ENCODE measurements at places on chromosomes 4 and X.

GRCh38 chrX:3728454-3728853 is 15.0 kb upstream of the PRKX start:
- DNase-seq, result no peak

- DNase-seq, result no peak
Observed at GRCh38 chrX:39431893-39432292, 630.6 kb downstream of the MID1IP1 start.

DNA sequence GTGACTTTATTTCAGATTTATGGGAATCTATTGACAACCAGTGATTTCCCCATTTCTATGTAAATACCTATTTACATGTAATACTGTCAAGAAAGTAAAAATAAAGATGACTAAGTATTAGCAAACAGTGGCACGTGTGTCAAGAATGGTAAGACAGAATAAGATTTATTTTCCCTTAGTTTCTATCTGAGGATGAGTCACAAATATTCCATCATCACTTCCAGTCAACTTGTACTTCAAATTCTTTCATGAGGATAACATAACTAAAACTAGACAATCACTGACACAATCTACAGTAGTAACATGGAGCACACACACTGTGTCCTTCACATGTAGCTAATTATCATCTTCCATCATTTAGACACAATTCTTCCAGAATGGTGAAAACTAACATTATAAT is 625.3 kb upstream of the PCDH7 start:
- no peak for DNase-seq

GRCh38 chrX:9282325-9282724 is 182.5 kb upstream of the TBL1X start:
- no peak for DNase-seq

DNA sequence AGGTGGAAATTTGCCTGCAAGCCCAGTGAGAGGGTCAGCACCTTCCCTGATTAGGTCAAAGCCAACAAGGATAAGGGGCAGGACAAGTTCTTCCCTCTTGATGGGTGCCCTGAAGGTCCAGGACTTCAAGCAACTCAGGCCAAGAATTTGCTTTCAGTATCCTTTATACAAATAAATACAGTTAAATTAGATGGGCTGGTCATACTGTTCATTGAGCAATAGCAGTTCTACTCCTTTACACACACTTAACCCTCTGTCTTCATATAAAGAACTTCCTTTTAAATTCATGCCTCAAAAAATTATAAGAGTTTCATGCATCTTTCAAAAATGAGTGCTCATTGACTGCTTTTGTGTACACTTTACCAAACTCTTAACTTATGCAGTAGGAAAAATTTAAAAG is 392.0 kb downstream of the SPRY1 start:
- no peak for DNase-seq

DNA sequence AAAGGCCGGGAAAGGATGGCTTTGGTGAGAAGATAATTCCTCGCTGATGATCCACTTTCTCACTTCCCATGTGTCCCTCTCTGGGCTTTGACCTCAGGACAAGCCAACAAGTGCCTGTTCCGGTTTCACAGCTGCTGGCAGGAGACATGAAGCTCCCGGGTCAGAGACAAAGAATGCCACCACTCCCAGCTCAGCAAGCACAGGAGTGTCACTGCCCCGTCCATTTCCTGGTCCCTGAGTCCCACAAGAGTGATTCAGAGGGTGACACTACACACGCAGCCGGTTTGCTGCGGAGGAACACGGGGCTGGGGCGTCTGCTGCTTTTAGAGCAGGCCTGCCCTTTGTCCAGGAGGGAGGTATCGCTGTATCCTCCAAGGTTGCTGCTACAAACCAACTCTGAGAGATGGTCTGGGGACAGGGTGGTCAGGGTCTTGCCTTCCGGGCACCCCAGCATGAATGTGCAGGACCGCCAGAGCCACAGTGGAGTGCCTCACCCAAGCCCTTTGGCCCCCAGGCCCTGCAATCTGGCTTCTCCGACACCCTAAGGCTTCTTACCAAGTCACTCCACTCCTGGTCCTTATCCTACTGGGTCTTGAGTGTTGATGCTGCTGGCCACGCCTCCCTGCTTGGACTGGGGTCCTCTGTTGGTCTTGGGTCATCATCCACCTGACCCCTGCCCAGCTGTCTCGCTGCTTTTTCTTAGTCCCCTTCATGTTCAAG is 49.5 kb downstream of the CPZ start:
- DNase-seq, result no peak

DNA sequence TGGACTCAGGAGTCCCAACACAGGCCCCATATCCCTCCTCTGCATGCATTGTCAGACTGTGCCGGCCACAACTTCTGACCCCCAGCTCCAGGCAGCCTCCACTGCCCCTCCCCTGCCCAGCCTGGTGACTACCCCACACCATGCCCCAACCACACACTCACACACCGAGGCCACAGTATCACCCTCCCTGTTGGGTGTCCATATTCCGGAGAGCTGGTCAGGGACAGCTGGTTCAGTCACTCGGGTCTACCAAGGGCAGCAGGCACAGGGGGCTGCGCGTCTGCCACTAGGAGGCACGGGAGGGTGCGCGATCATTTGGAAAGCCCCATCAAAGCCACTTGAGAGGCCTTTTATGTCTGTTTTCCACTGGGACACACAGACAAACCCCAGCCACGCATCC is 26.3 kb downstream of the CCNQ start:
- DNase-seq, result no peak

GRCh38 chrX:117522725-117523700 is 593.6 kb downstream of the KLHL13 start:
- DNase-seq, result no peak

DNA sequence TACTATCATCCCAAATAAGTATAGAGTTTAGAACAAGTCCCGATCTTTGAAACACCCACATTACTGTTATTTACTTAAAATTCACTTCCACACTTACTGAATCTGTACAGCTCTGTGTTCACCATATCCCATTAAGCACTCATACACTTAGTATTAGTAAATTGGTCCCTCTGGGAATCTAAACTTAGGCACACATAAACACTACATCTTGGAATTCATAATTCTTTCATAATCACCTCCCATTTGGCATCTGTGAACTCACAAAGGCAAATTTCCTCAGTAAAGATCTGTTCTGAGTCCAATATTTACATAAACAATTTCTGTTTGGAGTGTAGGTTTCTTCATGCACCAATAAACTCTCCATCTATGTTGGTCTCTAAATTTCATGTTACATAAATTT is 52.6 kb upstream of the PPARGC1A start:
- DNase-seq, result no peak

DNA sequence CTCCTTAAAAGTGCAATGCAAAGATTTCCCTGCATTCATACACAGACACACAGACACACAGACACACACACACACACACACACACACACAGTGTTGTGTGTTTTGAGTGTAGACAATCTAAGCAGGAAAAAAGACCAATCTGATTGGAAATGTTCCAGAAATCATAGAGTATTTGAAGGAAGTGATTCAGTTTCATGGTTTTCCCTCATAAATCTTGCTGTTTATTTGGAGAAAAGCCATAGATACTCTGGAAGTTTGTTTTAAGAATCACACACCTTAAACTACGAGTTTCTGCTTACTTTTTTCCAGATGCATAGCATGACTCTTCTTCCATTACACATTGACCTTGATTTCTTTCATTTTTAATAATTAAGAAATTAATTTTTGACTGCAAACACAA is 298.5 kb upstream of the BMP3 start:
- DNase-seq, result no peak

GRCh38 chr4:47469951-47470350 is 6.4 kb upstream of the COMMD8 start:
- DNase-seq, result no peak

- DNase-seq, result no peak
Observed at GRCh38 chr4:93540562-93540961, 288.0 kb upstream of the ATOH1 start.

DNA sequence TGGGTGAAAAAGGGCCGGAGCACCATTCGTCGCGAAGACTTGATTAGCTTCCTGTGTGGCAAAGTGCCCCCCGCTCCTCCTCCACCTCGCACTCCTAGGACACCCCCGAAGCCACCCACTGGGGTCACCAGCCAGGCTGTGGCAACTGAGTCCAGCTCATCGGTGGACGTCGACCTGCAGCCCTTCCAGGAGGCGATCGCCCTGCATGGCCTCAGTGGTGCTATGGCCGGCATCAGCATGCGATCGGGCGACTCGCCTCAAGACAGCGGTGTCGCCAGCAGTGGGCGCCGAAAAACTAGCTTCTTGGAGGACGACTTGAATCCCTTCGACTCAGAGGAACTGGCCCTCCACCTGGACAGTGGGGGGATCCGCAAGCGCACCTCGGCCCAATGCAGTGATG is 126.8 kb upstream of the CXorf66 start:
- DNase-seq, result no peak

- no peak for DNase-seq
Observed at GRCh38 chr4:576991-577498, 950 bp upstream of the TMEM271 start.

- no peak for DNase-seq
Observed at GRCh38 chr4:170729897-170730296, 640.1 kb upstream of the AADAT start.

DNA sequence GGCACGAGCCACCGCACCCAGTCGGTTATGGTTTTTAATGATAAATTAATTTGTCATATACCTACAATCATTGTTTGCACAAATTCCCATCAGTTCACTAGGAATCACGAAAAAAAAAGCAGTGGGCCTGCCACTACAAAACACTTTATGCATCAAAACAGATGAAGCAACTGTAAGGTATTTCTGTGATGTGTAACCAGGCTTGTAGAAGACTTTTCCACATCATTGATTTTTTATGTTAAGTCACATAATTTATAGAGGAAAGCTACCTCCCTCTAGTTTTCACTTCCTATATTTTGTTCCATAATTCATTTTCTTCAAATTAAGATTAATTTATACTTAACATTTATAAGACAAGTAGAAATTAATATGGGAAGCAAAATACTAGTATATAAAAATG is 6.7 kb upstream of the FAM200B start:
- no peak for DNase-seq

DNA sequence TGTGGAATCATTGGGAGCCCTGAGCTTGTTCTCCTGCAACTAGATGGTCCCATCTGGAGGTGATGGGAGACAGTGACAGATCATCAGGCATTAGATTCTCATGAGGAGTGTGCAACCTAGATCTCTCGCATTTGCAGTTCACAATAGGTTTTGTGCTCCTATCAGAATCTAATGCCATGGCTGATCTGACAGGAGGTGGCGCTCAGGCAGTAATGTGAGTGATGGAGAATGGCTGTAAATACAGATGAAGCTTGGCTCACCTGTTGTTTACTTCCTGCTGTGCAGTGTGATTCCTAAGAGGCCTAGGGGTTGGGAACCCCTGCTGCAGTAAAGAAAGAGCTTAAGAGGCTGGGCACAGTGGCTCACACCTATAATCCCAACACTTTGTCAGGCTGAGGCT is 42.2 kb upstream of the PUDP start:
- no peak for DNase-seq

DNA sequence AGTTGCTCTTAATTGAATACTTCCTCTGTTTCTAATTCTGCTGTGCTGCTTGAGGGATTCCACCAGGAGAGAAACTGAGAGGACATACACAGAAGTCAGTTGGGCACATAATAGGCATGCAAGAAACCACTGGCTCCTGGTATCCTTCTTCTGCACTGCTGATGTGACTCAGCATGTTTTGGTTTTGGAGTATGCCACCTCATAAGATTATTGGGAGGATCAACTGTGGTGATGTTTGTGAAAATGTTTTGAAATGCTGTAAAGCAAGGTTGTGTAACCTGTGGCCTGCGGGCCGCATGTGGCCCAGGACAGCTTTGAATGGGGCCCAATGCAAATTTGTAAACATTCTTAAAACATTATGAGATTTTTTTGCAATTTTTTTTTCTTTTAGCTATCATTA is 119.6 kb downstream of the GATB start:
- DNase-seq, result no peak

DNA sequence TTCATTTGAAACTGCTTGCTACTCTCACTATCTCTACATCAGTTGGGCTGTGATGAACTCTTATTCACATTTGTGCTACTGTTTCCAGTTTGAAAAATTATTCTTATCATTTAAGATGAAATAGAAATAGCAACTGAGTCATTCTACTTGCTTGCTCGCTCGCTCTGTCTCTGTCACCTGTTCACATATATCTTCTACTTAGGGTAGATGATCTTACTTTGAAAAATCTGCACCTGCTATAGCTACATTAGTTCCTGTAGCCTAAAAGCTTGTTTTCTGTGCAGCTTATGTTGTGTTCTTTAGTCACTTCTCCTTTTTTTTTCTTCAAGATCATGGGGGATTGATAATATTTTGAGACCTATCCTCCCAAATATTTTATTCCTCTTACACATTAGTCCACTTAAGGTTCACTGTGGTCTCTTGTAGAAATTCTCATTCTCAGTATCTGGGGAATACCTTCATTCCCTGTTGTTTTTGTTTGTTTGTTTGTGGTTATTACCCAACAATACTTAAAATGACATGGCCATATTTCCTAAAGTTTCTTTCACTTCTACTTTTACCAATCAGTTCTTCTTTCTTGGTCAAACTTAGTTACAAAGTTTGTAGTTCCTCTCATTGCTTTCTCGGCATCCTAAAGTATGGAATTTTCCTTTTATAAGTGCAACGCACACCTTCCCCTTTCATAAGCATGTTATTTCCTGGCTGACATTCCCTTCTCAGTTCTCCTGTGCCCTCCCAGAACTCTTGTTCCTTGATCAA is 36.5 kb downstream of the CLCN5 start:
- DNase-seq, result no peak

DNA sequence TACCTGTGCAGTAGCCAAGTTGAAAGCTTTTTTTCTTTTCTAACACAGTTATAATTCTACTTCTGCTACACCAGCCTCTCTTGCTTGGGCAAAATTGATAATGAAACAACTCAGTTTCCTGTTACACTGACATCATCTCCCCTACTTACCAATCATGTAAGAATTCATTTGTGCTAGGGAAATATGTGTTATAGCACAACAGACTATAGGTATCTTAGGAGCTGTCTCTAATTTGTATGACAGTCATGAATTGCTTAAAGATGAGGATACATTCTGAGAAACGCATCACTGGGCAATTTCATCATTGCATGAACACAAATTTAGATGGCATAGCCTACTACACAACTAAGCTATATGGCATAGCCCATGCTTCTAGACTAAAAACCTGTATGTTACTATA is 246.3 kb upstream of the ANKRD50 start:
- no peak for DNase-seq

DNA sequence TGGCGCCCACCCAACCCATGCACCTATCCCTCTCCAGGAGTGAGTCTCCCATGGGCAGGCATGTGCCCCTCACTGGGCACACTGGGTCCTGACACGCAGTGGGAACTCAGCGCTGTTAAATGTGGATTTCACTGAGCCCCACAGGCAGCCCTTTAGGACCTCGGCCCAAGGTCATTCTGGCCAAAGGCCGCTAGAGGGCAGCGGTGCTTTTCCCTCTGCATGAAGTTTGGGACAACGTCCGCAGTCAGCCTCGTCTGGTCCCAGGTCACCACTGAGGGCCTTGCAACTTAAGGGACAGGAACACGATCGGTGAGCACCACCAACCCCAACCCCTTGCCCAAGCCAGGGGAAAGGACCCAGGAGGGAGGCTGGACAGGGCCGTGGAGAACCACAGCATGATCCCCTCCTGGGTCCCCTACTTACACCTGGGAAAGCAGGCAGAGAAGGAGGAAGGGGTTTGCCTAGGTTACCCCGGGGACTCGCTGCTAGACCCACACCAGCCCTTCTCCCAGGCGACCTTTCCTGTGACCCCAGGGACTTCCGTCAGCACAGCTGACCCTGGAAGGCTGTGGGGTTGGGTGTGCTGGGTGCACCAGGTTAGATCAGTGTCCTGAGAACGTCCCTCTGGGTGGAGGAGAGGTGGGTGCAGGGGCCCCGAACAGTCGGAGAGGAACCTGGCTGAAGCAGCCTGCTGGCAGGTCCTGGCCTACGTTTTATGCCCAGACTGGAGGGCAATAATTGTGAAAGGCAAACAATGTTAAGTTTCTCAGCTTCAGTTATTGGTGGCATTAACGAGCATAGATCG is 24.0 kb downstream of the CYTL1 start:
- peak; percentile 83 for DNase-seq

Measured in left forelimb (tissue), 1 donor.